ENCODE measurements at places on chromosomes 5 and 9.

- DNase-seq: no peak
These were observed 481.6 kb downstream of the NTRK2 start for GRCh38 chr9:85151162-85151561.

- DNase-seq: peak; percentile 48
These were observed 37.4 kb downstream of the CPEB4 start for GRCh38 chr5:173925449-173926071.

DNA sequence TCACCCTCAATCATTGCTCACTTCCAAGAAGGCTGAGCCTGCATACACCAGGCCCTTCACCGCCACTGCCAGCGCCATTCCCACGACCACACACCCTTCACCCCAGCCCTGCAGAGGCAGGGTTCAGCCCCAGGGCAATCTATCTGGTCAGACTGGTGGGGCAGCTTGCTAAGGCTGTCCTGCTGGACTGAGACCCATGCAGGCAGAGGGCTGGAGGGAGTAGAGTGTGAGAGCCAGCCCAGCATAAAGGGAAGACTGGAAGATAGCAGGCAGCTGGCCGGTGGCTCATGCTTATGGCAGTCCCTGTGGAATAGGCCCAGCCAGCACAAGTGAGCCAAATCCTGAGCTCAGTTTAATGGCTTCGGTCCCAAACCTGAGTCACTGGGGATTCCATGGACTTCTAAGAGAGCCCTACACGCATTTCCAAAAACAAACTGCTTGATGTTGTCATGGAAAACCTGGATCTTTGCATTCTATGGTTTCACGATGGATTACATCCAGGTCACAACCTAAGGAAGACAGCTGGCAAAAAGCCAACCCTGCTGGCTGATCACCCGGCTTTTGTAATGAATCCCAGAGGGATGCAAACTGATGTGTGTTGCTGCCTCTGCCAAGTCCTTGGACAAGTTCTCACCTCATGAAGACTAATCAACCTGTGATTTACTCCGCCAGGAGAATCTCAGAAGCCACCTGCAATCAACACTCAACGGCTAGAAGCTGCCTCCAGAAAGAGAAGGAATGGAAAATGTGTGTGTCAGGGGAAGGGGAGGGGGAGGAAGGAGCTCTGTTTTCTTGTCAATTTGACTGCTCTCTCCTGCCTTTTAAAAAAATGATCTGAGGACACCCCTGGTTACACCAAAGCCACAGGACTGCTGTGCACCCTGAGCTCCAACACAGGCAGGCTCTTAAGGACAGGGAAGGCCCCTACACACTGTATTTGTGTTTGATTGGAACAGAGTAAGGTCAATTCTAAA lies 143.6 kb downstream of the LHFPL2 start:
- peak; percentile 99 for DNase-seq

DNA sequence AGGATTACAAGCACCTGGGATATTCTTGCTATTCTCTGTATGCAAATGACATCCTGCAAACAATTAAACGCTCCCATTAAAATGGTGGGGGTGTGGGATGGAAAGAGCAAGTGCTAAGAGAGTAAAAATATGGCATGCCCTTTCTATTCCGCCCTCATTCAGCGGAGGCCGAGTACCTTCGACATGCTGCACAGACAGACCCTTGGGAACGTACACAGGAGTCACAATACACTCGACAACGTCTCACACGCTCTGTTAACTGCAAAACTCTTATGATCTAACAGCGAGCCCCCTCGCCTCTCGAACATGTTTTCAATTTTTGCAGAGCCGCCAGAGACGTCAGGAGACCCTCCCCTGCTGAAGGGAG lies 322.2 kb downstream of the CEMIP2 start:
- no peak for DNase-seq

DNA sequence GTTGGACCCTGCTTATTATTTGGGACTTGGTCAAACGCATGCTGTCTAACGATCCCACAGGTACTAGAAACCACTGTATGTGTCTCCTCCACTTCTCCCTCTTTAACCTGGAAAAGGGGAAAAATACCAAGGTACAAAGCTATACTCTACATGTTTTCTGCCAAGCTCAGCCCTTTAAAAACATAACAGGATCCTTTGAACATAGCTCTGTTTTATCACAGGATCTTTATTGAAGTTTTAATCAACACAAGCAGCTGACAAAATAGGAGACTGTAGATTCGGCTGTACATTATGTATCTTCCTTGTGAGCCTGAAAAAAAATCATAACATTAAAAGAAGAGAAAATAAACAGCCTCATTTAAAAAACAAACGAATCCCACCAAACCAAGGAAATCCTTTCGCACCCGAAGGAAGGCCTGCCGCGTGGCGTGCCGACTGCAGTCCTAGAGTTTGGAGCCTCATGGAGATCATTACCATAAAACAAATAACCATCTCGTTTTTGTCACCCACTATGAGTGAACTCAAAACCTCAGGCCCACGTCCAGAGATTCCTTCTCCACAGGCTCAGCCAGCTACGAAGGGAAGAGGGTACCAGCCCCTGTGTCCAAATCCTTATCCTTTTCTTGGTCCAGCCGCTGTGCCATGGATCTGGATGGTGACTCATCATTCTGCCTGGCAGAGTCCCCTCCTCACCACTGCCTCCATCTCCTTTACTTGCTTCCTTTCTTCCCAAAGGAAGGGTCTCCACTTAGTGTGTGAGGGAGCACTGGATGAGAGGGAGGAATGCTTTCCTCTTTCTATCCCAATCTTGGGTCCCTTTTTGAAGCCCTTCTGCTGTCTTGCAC lies 651.1 kb downstream of the CCDC171 start:
- peak; percentile 51 for DNase-seq

- no peak for DNase-seq
These were observed 49.4 kb downstream of the TRPM6 start for GRCh38 chr9:74838351-74838750.

- DNase-seq: no peak
These were observed 24.8 kb downstream of the GPR107 start for GRCh38 chr9:130078547-130078946.

- DNase-seq: no peak
These were observed 11.1 kb downstream of the NIPSNAP3B start for GRCh38 chr9:104774831-104775573.

- no peak for DNase-seq
These were observed 290 bp downstream of the SLC23A1 start for GRCh38 chr5:139382807-139383206.

All from astrocyte of the hippocampus (primary cell).